ENCODE measurements at places on chromosomes 7 and 10. TPM values are rescaled to one million over a fixed set of nuclear protein-coding genes. Genes with fewer than 3 reads are reported as not detected.

DNA sequence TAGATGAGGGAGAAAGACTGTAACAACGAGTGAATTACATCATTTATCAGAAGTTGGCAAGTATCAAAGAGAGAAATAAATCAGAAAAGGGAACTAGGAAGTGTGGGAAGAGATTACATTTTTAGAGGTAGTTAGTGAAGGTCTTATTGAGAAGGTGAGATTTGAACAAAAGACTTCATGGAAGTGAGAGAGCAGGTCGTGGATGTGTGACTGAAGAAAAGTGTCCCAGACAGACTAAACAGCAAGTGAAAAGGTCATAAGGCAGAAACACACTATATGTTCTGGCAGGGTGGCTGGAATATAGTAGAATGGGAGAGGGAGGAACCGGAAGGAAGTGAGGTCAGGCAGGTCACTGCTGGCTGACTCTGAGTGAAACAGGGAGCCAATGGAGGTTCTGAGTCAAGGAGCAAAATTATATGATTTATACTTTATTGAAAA, 35.7 kb upstream of the RHOBTB1 start:
- no peak overlapping the region for H3K27ac ChIP-seq
- no peaks in the 10 kb centered on the region for H3K36me3 ChIP-seq
- no peaks in the 10 kb centered on the region for H3K4me1 ChIP-seq
- no peak overlapping the region for H3K4me3 ChIP-seq

GRCh38 chr10:105837951-105838350, 1196.9 kb downstream of the SORCS3 start:
- no peaks in the 10 kb centered on the region for H3K36me3 ChIP-seq
- H3K27me3 ChIP-seq = no peaks in the 10 kb centered on the region
- DNase-seq = peak; percentile 52
- H3K27ac ChIP-seq = no peak overlapping the region
- peak overlapping the region; percentile 15 for H3K4me3 ChIP-seq
- no peaks in the 10 kb centered on the region for H3K4me1 ChIP-seq

- DNase-seq = no peak
- no peak within 1 kb of the TSS for H3K27ac ChIP-seq
- no peaks in the 10 kb centered on the region for H3K4me1 ChIP-seq
- H3K4me3 ChIP-seq = no peak within 1 kb of the TSS
- peaks cover 8% of the 10 kb centered on the region for H3K27me3 ChIP-seq
Observed at GRCh38 chr7:104328296-104328969, at the start of gene LHFPL3. LHFPL3 (plus strand) TSS chr7:104328603.

DNA sequence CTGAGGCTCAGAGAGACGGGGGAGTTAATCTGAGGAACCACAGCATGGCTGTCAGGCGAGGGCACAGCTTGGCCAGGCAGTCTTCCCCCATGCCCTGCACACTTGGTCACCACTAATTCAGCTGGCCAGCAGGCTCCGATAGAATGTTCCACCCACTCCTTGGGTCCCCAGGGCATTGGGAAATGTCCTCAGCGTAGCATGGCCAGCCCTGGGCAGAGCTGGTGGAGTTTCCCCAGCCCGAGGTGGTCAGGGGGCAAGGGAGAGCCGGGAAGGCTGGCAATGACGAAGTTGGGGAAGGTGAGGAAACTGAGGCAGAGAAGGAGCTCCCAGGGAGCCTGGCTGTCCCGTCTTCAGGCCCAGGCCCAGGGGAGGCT, 12.1 kb upstream of the GRIFIN start:
- no peak overlapping the region for H3K4me3 ChIP-seq
- no peak overlapping the region for H3K27ac ChIP-seq
- no peaks in the 10 kb centered on the region for H3K27me3 ChIP-seq
- DNase-seq = no peak

DNA sequence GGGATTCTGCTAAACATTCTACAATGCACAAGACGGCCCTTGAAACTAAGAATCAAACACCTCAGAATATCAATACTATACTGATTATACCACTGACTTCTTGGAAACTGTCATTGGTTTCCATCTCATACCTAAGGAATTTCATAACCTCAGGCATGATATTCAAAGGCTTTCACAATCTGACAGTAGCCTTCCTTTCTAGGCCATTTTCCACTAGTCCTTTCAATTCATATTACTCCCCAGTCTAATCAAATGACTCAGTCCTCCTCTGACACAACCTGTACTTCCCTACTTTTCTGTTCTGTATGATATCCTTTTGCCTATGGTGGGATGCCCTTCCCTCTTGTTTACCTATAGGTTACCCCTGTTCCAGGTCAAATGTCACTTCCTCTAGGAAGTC, 48.3 kb downstream of the CSTF2T start:
- H3K27ac ChIP-seq = no peak overlapping the region
- no peaks in the 10 kb centered on the region for H3K36me3 ChIP-seq
- H3K4me1 ChIP-seq = no peaks in the 10 kb centered on the region
- H3K4me3 ChIP-seq = no peak overlapping the region
- DNase-seq = no peak

- no peaks in the 10 kb centered on the region for H3K36me3 ChIP-seq
- H3K4me3 ChIP-seq = no peak overlapping the region
- H3K4me1 ChIP-seq = no peaks in the 10 kb centered on the region
- no peak for DNase-seq
- H3K27me3 ChIP-seq = no peaks in the 10 kb centered on the region
- no peak overlapping the region for H3K27ac ChIP-seq
Observed at GRCh38 chr7:132430041-132430855, 146.0 kb downstream of the PLXNA4 start.

- no peaks in the 10 kb centered on the region for H3K27me3 ChIP-seq
- no peak for DNase-seq
- no peak overlapping the region for H3K4me3 ChIP-seq
- H3K27ac ChIP-seq = no peak overlapping the region
- no peaks in the 10 kb centered on the region for H3K4me1 ChIP-seq
Observed at GRCh38 chr7:32618987-32619386, 123.7 kb downstream of the AVL9 start.

- H3K4me1 ChIP-seq = peaks cover 13% of the 10 kb centered on the region
- no peak overlapping the region for H3K27ac ChIP-seq
- no peaks in the 10 kb centered on the region for H3K36me3 ChIP-seq
Observed at GRCh38 chr10:58341947-58342346, 7.1 kb downstream of the UBE2D1 start.

DNA sequence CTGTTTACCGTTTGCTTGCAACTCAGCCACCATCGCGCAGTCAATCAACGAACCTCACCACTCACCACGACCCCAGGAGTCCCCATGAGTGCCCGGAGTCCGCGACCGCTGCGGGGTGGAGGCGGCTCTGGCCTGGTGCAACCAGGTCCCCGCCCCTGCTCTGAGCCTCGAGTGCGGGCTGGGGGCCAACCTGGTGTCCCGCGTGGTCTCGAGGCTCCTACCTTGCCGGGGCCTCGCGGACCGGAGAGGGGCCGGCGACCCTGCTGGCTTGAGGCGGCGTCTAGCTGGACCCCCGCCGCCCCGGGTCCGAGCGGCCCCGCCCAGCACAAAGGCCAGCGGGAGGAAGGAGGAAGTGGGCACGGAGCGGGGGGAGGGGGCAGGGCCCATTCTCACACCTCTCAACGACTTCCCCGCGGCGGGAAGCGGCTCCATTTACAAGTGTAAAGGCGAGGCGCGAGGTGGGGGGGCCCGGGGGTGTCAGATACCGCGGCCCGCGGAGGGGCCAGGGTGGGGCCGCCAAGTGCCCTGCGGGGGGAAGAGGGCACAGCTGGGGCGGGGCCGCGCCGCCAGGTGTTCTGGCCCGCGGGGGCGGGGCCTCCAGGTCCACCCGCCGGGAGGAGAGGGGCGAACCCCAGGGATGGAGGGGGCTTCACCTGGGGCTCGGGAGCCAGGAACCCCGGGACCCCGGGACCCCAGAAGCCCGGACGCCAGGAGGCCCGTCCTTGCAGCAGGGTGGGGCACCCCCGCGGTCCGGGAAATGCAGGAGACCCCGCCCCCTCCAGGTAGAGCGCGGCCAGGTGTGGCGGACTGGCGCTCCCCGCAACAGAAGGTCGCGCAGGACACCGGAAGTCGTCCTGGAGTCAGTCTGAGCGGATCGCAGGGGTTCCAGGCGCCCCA, 8.6 kb downstream of the CTBP2 start:
- H3K4me1 ChIP-seq = peaks cover 3% of the 10 kb centered on the region
- H3K36me3 ChIP-seq = no peaks in the 10 kb centered on the region
- no peak overlapping the region for H3K4me3 ChIP-seq
- H3K27me3 ChIP-seq = peaks cover 17% of the 10 kb centered on the region
- no peak overlapping the region for H3K27ac ChIP-seq
- no peak for DNase-seq

GRCh38 chr10:50892467-50892866, 7.0 kb upstream of the A1CF start:
- H3K36me3 ChIP-seq = no peaks in the 10 kb centered on the region
- DNase-seq = no peak
- H3K4me1 ChIP-seq = no peaks in the 10 kb centered on the region
- H3K27me3 ChIP-seq = no peaks in the 10 kb centered on the region
- no peak overlapping the region for H3K27ac ChIP-seq
- H3K4me3 ChIP-seq = no peak overlapping the region

DNA sequence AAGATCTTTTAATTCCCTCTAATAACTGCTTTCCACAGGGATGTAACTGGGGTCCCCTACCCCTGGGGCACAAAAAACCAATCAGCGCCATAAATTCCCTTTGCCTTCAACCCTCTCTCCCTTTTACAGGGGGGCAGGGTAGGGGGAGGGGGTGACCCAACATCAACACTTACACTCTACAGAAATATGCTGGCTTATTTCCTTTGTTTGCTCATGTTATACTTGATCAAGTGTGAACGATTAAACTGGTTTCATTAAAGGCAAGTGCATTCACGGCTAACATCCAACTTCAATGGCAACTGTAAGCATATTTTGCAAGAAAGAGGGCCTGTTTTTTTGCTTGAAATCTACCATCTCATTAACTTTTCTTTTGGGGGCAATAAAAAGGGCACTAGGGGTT, 2.9 kb downstream of the CTBP2 start:
- no peaks in the 10 kb centered on the region for H3K4me1 ChIP-seq
- H3K36me3 ChIP-seq = no peaks in the 10 kb centered on the region
- H3K4me3 ChIP-seq = no peak overlapping the region
- DNase-seq = no peak

DNA sequence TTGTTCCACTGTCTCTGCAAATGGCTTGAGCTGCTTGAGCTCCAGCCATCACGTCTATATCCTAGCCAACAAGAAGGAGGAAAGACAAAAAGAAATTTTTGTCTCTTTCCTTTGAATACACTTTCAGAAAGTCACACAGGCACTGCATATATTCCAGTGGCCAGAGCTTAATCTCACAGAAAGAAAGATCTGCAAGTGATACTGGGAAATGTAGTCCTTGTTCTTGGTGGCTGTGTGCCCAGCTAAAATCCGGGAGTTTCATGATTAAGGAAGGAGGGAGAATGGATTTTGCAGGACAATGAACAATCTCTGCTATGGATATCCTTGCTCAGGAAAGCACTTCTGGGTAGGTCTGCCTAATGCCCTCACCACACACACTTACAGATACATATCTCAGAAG, 19.5 kb upstream of the DLG5 start:
- H3K27me3 ChIP-seq = no peaks in the 10 kb centered on the region
- DNase-seq = no peak

The GPR85 gene
- not detected for total RNA-seq

The GRM3 gene
- total RNA-seq = 0.21 TPM

The PNLIP gene
- total RNA-seq = 2.4 TPM

The CALY gene
- not detected for total RNA-seq

The SYT15B gene
- total RNA-seq = 0.18 TPM
